HS-5 (cell line): ENCODE measurements at places on chromosomes 1 and 21.

- no peak for DNase-seq
These were observed 19.9 kb downstream of the TLR5 start for GRCh38 chr1:223123011-223123610.

DNA sequence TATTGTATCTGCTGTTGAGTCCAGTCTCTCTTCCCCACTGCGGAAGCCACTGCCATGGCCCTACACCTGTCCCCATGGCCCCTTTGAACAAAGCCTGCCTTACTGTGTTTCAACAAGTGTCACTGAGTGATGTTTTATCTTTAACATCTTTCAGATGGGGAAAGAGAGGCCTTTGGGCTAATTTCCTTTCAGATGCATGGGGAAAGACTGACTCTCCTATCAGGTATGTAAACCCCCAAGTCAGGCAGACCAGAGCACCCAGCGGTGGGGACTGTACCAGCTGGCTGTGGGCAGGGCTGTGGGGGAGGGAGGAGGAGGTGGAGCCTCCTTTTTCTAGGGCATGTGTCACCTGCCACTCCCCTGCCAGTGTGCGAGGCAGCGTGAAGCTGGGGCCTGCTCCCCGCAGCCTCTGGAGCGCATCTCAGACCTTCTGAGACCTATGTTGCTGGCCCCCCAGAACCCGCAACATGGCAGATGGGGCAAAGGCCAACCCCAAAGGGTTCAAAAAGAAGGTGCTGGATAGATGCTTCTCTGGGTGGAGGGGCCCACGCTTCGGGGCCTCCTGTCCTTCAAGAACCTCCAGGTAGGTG, at the start of gene PLA2G2F:
TSS of gene PLA2G2F (plus strand) at position 363 of the 590 bp plus-strand sequence. CDS start at position 468, 105 bp downstream.
- DNase-seq: no peak

DNA sequence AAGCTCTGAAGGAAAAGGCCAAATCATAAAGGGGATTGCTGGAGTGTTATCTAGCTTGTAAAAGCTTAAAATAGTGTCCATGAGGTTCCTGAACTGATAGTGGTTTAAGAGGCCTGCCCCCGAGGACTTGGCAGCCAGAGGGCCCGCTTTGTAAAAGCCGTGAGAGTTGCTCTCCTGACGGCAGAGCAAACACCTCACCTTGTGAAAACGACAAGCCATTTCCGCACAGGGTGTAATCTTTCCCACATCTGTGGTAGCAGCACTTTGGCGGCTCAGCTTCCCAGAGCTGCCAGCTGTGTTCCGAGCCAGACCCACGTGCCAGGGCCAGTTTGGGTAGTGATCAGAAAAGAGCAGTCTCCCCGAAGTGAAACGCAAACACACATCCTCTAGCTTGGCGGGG, 37.0 kb downstream of the SERBP1 start:
- DNase-seq: no peak

GRCh38 chr21:37338671-37339551, 27.7 kb upstream of the DYRK1A start:
- DNase-seq: peak; percentile 87

GRCh38 chr1:229089586-229090208, 181.2 kb upstream of the RAB4A start:
- DNase-seq: no peak

DNA sequence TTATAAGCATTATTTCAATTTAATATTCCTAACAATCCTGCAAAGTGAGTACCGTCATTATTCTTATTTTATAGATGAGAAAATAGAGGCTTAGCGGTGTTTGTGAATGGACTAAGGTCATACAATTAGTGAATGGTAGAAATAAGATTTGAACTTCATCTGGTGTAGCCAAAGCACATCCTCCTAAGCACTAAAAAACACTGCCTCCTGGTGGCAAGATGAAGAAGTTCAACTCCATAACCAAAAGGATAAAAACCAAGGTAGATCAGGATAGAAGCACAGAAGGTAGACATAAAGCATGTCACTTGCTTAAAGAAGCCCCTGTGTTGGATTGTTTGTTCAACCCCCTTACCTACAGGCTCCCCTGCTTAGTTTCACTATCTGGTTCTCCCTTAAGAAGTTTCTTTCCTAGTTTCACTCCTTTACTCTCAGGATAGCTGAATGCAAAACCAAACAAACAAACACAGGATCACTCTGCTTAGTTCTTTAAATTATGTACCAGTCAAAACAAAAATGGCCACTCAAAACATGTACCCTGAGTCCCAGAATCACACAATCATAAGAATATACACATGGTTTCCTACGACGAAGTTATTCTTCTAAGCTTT, 12.7 kb upstream of the AIM2 start:
- no peak for DNase-seq

- no peak for DNase-seq
These were observed 256.3 kb downstream of the MATN1 start for GRCh38 chr1:30467101-30467500.

- no peak for DNase-seq
These were observed 16.5 kb upstream of the AGTRAP start for GRCh38 chr1:11719313-11720032.

DNA sequence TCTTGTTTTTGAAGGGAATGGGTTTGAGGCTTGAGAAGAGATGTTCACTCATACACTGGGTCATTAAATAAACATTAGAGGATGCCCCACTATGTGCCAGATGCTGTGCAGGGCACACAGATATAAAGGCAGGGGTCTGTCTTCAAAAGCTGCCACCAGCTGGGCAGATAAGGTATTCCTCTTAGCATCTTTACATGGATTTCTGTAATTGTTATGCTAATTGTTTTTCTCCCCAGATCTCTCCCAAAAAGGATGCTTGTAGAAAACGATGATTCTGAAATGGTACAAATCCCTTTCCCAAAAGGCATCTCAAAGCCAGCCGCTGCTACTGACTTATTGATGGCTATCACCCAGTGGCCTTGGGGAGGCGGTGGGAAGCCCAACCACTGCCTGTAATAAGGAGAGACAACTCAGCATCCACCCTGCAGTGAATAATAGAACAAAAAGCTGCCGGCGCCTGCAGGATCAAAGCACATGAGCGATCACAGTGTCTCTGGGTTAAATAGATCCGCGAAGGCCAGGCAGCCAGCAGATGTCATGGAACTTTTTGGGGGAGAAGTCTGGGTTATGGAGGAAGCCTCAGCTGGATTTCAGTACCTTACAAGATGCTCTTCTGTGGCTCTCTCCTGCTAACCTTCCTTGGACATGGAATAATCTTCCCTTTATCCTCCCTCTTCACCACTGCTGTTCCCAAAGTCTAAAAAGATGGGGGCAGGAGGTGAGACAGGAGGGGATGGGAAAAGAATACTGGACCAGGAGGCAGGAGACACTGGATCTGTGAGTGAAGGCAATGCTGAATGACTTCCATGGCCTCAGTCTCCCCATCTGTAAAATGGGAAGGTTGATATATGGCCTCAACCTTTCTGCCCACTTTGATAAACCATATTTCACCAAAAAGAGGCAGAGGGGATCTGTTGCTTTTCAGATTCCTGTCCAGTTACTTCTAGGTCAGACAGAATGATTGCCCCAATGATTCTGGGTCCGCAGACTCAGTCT, 54.8 kb upstream of the CD34 start:
- DNase-seq: no peak

DNA sequence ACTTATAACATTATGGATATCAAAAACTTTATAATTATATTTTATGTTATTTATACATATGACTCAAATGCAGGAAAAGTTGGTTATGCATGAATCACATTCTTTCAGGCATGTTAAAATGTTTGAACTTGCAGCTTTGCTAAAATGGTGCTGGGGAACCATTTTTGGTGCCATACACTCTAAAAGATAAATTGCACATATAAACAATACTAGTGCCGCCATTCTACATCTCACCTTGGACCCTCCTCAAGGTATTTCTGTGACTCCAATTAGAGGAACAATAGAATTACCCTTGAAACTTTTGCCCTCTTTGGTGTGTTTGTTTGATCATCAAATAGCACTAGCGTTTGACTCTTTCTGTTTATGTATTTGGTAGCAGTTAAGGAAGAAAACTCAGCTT, 997 bp downstream of the PRKACB start:
- DNase-seq: no peak

GRCh38 chr21:38831526-38832467, 26.1 kb downstream of the ETS2 start:
- DNase-seq: peak; percentile 93

GRCh38 chr21:31011412-31011811, 26.9 kb downstream of the KRTAP19-8 start:
- DNase-seq: no peak

GRCh38 chr1:179144626-179145025, 62.8 kb downstream of the TOR3A start:
- DNase-seq: peak; percentile 72

DNA sequence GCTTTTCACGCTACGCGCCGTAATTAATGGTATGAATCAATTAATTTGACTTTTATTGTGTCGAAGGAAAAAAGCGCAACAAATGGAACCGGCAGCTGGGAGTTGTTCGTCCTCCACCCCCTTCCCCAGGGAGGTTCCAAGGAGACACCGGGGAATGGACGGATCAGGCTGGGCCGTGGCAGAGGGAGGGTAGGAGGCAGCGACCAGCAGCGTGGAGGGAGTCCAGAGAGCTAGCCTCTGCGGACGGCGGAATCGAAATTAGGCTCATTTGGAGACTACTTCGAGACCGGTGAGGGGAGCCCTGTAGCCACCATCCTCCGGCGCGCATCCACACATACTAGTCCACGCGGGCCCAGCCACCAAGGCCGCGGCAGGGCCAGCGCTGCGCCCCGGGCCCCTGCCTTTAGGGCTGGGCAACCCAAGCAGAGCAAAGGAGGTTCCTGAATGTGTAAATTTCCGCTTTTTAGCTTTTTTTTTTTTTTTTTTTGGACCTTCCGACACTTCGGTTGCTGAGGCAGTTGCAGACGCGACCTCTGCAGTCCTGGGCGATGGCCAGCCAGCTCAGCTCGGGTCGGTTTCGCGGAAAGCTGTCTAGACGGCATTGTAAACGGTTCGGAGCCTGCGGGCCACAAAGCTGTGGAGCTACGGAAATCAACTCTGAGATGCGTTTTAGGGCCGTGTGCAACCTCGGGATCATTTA, 2.2 kb upstream of the FOXD3 start:
- DNase-seq: no peak

DNA sequence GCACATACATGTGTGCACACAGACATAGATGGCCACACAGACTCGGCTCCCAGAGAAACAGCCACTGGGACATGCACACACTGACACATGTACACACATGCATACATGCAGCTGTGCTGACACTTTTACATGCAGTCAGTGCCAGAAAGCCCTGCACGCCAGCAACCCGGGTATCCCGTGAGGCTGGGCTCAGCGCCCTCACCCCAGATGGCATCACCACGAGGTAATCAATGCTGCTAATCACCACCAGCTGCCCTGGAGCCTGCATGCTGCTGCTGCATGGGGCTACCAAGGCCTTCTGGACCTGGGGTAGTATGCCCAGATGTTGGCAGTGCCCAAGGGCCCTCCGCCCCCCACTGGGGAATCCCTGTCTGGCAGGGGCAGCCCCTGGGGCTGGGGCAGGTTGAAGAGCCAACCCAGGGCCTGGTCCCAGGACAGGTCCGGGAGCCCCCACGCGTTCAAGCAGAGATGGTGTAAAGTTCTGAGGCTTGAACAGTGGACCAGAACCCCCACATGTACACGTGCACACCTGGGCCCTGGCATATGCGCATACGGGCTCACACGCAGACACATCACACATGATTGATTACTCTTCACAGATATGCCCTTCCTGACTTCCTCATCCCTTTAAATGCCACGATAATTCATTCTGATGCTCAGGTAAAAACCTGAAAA, 2.7 kb upstream of the COL16A1 start:
- DNase-seq: no peak

DNA sequence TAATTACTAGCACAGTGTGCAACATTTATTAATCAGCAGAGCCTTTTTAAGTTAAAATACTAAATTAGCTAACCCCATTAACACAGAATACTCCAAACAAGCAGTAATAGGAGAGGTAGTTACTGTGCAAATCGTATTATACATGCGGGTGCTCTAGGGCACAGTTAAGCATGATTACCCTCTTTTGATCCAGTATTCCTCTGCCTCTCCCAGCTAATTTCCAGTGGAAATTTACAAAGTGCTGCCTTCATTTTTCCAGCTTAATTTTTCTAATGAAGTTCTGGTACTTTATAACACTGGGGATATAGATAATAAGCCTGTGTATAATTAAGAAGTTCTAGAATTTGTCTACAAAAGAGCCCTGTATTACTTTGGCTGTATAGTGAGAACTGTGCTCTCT, 159.9 kb downstream of the SPATA17 start:
- DNase-seq: no peak

GRCh38 chr1:81111818-81112217, 688.9 kb upstream of the ADGRL2 start:
- peak; percentile 26 for DNase-seq

GRCh38 chr1:207672522-207673130, 27.7 kb downstream of the CR1L start:
- peak; percentile 24 for DNase-seq

- DNase-seq: no peak
These were observed 6.3 kb upstream of the TDRD10 start for GRCh38 chr1:154495496-154496273.

DNA sequence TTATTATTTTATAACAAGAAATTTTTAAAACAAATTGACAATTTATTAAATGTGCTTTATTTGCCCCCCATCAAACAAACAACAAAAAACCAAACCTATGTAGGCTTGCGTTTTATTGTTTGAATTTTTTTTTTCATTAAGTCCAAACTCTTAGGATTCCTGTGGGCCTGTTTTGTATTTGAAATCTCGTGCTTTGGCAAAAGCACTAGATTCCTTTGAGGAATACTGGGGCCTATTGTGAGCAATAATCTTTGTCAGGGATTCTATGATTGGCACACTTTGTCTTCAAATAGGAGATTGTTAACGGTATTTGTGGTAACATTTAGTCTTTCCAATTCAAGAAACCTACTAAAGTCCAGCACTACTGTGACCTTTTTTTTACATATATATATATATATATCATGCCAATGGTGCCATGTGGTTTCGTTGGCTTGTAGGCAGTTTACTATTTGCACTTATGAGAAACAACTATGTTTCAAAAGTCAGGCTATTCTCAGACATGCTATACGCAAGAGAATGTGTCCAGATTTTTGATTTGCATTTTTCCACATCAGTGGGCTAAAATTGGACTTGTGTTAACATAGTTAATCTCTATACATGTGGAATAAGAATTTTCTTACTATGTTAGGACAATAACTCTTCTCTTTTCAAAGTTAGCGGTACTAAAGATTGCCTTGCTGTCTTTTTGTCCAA, 70.4 kb upstream of the GREM2 start:
- no peak for DNase-seq
